ENCODE measurements at places on chromosomes 1 and 21. TPM values are rescaled to one million over a fixed set of nuclear protein-coding genes. Genes with fewer than 3 reads are reported as not detected.

Gene REG4
- not detected for total RNA-seq

Gene TAS1R3
- total RNA-seq, result not detected

Gene SIPA1L2
- 9.3 TPM for total RNA-seq

Gene SELL
- total RNA-seq, result 4.3 TPM

Gene AGTRAP
- total RNA-seq, result 59.8 TPM

Gene HES5
- total RNA-seq, result not detected

Gene CSF3R
- not detected for total RNA-seq

Gene KRTAP19-1
- total RNA-seq, result not detected

Gene SPRR2A
- total RNA-seq, result not detected

Gene TAF5L
- 17.9 TPM for total RNA-seq

Gene ADORA1
- not detected for total RNA-seq

Gene MYOC
- total RNA-seq, result not detected

Gene DDR2
- 3.9 TPM for total RNA-seq

Gene PRAMEF1
- not detected for total RNA-seq

Gene KRTAP19-3
- not detected for total RNA-seq

Gene PGBD5
- total RNA-seq, result not detected

Gene PTPRF
- 109 TPM for total RNA-seq

Gene GUCA2A
- total RNA-seq, result not detected

Gene PALMD
- total RNA-seq, result 79.6 TPM

Gene SPRR3
- total RNA-seq, result not detected

Gene PTPN7
- total RNA-seq, result 1.0 TPM

Gene ZNF697
- total RNA-seq, result 15.3 TPM

Gene ANGPTL7
- total RNA-seq, result not detected

Gene PERM1
- total RNA-seq, result not detected

Gene FAM110D
- 4.7 TPM for total RNA-seq

Gene TMEM52
- not detected for total RNA-seq

Gene MYOM3
- 0.05 TPM for total RNA-seq

Gene RGS13
- total RNA-seq, result not detected

Gene SEC16B
- 1.1 TPM for total RNA-seq

Gene DUSP23
- 57.1 TPM for total RNA-seq

Gene ASAP3
- 3.8 TPM for total RNA-seq

Gene KRTAP24-1
- total RNA-seq, result not detected

Gene PKNOX1
- total RNA-seq, result 7.6 TPM

Gene TCEA3
- 0.40 TPM for total RNA-seq

Gene SPRR1A
- not detected for total RNA-seq

Gene HPCAL4
- not detected for total RNA-seq

Gene PLEKHG5
- 26.6 TPM for total RNA-seq

Measured in mammary microvascular endothelial cell (primary cell).